ENCODE measurements at places on chromosomes 7 and 10.

- DNase-seq = no peak
Measured at GRCh38 chr10:96488161-96488935, 25.4 kb downstream of the TLL2 start.

GRCh38 chr10:110824660-110825059 is 47.1 kb upstream of the PDCD4 start:
- no peak for DNase-seq

GRCh38 chr10:83574770-83575169 is 564.5 kb upstream of the GHITM start:
- DNase-seq = no peak

- no peak for DNase-seq
Measured at GRCh38 chr10:129580901-129581300, 113.9 kb downstream of the MGMT start.

DNA sequence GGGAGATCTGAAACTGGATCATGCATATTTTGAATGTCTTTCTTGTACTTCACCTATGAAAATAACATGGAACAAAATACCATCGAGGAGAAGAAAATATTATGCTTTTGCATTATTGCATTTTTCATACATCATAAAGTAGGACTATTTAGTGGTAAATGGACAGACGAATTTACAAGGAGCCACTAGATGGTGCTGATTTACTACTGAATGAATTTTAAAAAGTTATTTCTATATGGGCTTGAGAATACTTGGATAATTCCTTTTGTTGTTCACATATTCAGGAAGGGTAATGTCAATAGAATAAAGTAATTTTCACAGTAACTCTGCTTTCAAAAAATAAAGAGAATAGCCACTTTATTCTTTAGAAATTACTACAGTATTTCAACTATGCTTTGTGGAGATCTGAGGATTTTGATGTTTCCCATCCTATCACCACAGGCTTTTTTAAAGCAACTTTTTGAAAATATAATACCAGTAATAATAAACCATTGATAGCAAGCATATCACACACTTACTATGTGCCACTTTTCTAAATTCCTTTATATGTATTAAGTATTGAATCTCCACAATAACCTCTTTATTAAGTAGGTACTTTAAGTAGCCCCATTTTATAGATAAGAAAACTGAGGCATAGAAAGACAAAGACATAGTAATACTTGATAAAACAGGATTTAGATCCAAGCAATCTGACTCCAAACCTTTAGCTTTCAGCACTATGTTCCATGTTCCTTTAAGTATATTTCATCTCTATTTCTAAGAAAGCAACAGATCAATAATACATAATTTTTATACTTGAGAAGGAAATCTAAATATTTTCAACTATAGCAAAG is 38.6 kb downstream of the NEBL start:
- peak; percentile 3 for DNase-seq

DNA sequence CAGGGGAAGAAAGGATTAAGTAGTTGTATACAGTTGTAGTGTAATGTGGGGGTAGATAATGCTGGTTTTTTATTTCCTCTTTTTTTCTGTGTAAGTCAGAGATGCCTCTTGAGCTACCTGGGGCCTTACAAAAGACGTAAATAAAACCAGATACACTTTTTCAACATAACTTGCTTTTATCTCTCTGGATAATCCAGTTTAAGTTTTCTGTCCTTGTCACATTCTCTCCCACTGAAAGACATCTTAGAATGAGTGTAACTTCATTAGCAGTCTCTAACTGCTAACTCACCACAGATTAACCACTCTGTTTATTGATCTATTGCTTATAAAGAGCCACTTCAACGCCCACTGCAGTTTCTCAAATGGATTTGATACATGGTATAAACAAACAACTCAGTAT is 64.1 kb upstream of the LRRN3 start:
- DNase-seq = no peak

GRCh38 chr7:106485919-106486318 is 175.0 kb downstream of the CCDC71L start:
- no peak for DNase-seq

GRCh38 chr7:137169282-137169698 is 174.2 kb downstream of the PTN start:
- DNase-seq = peak; percentile 55

- DNase-seq = no peak
Measured at GRCh38 chr7:137080516-137081203, 212.2 kb downstream of the CHRM2 start.

DNA sequence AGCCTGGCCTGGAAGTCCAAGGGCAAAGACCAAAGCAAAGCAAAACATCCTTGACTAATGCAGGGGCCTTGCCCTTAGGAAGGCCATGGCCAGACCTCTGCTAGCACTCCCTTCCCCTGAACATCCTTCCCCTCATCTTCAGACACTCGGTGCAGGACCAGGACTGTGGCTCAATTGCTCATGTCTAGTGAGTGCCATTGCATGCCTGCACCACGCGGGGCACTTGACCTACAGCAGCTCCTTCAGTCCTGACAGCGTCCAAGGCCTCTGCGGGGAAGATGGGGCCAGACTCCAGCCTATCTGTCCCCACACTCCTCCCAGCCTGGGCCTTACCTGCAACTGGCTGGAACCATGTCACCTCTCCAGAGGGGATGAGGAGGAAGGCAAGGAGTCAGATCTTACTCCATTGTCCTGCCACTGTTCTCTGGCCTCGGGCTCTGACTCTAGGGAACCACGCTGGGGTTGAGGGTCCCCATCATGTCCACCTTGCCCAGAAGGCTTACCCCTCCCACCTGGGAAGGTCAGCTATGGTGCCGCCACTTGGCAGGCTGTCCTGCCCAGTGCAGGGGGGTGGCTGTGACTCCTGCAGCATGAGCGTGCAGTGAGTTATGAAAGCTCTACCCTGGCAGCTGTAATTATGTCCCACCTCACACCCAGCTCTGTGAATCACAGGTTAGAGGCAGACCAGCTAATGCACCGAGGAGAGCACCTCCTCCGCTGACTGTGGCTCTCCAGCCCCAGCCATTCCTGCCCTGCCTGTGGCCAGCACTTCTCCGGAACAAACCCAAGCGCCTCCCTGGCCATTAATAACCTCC is 16.1 kb downstream of the DRGX start:
- DNase-seq = no peak

DNA sequence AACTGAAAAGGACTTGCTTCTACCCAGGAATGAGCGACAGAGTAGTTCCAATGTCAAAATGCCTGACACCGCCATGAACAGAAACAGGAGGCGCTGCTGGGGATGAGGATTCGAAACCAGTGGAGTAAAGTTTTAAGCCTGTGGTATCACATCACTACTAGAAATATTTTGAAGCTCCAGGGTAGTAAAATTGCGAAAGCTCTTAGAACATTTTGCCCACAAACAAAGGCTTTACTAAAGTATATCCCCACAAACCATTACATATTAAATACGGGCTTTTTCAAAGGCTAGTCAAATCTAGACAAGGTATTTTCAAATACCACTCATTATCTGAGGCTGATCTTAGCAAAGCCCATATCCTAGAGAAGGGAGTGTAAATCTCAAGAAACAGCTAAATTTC is 2.4 kb downstream of the PRDX3 start:
- no peak for DNase-seq

DNA sequence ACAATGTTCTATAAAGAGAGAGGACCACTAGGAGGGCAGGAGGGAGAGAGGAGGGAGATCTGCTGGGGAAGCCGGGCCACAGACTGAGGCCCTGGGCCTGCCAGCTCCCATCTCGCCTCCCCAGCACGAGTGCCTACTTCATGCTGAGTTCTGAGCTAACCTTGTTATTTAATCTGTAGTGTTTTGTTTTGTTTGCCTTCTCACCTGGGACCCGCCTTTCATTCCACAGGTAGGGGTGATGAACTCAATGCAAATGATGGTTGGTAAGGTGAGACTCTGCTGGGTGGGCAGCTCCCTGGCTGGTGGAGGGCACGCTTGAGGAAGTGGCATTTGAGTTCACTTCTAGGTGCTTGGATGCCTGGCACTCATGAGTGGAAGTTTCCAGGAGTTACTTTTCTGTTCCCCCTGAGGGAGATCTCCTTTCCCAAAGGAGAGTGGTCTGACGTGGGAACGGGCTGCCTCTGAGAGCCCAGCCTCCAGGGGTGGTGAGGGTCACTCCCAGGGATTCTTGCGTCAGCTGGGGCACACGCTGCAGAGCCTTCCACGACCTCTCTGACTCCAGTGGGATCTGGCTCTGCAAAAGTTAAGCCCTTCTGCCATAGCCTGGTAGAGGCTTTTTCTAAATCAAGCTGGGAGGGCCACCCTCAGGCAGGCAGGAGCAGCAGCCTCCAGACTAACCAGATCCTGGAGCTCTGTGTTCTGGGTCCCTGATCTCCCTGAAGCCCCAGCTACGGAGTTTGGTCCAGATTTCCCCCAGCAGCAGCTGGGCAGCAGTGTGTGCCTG is 22.4 kb downstream of the UBTD1 start:
- no peak for DNase-seq

- no peak for DNase-seq
Measured at GRCh38 chr7:40674316-40674715, 539.5 kb downstream of the SUGCT start.

GRCh38 chr10:129085811-129086210 is 381.2 kb upstream of the MGMT start:
- no peak for DNase-seq

GRCh38 chr7:111953611-111954010 is 252.6 kb downstream of the DOCK4 start:
- no peak for DNase-seq

GRCh38 chr10:92350411-92350810 is 59.4 kb downstream of the MARCHF5 start:
- no peak for DNase-seq

DNA sequence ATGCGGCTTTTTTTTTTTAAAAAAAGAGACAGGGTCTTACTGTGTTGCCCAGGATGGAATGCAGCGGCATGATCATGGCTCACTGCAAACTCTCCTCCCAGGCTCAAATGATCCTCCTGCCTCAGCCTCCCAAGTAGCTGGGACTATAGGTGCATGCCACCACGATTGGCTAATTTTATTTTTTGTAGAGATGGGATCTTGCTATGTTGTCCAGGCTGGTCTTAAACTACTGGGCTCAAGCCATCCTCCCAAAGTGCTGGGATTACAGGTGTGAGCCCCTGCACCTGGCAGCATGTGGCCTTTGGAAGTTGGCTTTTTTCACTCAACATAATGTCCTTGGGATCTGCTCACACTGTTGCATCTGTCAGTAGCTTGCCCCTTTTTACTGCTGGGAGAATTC is 65.1 kb downstream of the AMZ1 start:
- DNase-seq = no peak

DNA sequence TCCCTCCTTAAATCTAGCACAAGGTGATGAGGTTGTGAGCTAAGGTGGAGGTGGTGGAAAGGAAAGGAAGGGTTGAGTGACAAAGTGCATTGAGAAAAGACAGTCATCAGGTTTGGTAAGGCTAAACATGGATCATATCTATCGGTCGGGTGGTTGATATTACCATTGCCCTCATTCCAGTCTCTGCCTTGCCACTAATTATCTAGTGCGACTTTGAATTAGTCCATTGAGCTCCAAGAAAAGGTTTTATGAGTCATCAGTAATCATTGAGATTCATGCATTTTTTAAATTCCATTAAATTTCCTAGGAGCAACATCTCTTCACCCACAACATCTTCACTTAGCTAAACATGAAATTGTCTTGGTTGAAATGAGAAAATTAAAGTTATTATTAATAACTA is 68.9 kb upstream of the FRMD4A start:
- no peak for DNase-seq

DNA sequence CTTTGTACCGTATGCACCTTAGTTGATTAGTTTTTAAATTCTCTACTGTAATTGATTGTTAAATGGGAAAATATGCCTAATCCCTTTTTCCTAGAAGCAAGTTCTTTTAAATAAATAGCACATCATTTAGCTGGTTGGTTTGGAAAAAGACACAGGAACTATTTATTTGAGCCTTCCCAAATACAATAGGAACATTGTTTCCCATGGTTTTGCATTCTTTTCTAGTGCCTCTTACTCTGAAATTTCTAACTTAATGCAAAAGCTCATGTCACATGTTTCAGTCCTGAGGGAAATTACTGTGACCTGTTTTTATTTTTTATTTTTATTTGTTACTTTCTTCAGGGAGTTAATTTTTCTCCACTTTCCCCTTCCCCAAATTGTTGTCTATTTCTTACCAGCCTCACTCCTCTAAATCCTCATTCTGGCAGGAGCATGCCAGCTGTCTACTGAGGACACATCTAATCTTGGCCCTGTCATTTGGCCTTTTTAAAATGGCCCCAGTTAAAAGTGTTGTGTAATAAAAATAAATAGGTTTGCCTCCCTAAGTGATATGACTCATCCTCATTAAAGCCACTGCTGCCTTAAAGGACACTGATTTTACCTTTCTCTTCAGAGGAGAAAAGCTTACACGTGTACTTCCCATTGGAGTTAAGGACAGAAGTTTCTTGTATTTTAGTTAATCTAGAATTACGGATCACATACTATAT is 94.5 kb downstream of the PPP1R3A start:
- DNase-seq = no peak

- DNase-seq = no peak
Measured at GRCh38 chr10:91104193-91105041, 116.0 kb upstream of the PCGF5 start.

- DNase-seq = no peak
Measured at GRCh38 chr10:110912374-110912773, 6.6 kb downstream of the BBIP1 start.

GRCh38 chr7:26645121-26645520 is 219.3 kb downstream of the SKAP2 start:
- DNase-seq = no peak

GRCh38 chr10:119447823-119448546 is 94.5 kb downstream of the RGS10 start:
- DNase-seq = no peak

- no peak for DNase-seq
Measured at GRCh38 chr10:86957471-86958115, at the start of gene MMRN2. TSS of gene MMRN2 (minus strand) at chr10:86957615. CDS start at chr10:86957541, 74 bp downstream.

DNA sequence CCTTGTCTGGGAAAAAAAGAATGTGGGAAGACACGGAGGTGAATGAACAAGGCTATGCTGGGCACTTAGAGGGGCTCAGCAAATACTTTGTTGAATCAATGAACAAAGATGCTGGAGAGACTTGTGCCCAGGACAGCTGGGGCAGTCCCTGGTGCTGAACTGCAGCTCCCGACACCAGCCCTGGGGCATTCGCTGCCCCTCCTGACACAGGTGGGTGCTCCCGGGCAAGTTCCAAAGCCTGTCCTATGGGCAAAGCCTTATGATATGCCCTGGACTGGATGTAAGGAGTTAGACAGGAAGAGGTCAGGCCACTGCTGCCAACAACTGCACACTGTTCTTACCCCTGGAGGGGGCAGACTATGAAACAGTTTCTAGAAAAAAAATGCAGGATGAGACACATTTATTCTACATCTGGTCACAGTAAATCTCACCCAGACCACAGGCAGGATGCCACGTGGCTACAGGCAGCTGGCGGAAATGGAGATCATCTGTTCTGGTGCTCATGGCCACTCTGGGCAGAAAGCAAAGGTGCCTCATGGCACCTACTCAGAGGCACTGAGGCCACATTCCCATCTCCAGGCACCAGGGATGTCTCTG is 21.9 kb upstream of the FRAT2 start:
- peak; percentile 71 for DNase-seq

- no peak for DNase-seq
Measured at GRCh38 chr7:14739168-14739840, 163.2 kb downstream of the DGKB start.

GRCh38 chr7:26657206-26657641 is 207.2 kb downstream of the SKAP2 start:
- DNase-seq = no peak

- DNase-seq = no peak
Measured at GRCh38 chr10:11823122-11823988, at the start of gene PROSER2. TSS of gene PROSER2 (plus strand) at chr10:11823356. CDS start at chr10:11852078, 28,722 bp downstream.

GRCh38 chr7:12757443-12757842 is 70.0 kb downstream of the ARL4A start:
- peak; percentile 70 for DNase-seq

Measured in GM04504 (cell line).